ENCODE measurements at places on chromosomes 6 and 20.

DNA sequence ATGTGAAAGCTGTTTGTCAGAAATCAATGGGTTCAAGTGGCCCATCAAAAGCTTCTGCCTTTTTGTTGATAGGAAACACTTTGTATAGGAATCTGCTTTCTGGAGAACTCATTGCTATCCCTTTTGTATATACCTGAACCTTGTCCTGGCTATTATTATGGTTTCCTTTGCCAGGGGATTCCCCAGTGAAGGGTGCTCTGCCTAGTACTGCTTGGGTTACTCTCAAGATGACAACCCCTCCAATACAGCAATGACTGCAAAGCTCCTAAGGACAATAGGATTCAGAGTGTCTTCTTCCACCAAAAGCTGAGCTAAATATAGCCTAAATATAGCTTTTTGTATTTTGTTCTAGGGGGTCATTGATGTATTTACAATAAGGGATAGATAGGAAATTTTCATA lies 54.0 kb upstream of the PTPRK start:
- no peak for DNase-seq

- no peak for DNase-seq
Measured at GRCh38 chr20:55038684-55039083, 563.3 kb downstream of the DOK5 start.

DNA sequence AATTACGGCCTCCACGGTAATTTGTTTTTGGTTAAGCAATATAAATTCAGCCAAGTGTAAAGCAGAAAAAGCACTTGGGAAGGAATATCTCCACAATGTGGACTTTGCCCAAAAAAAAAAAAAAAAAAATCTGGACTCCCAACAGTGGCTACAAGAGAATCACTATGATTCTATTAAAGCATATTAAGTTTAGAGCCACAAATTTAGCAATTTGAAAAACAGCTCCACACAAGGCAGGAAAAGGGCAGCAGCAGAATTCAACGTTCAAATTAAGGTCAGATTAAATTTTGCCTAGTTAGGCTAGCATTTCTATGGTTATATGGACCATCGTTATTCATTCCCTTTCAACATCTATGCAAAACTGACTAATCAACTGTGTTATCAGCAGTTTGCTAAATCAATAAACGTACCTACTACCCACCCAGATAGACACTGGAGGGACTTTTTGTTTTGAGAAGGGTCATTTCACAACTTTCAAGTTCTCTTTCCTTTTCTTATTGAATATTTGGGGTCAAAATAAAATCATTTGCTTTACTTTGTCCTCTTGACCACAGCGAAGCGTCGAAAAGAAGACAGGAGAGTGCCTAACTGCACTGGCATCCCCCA lies 1.0 kb downstream of the MCM9 start:
- no peak for DNase-seq

GRCh38 chr20:23200413-23200812 lies 114.3 kb upstream of the CD93 start:
- DNase-seq: no peak

GRCh38 chr6:162239330-162239729 lies 488.2 kb downstream of the PRKN start:
- DNase-seq: no peak

- DNase-seq: peak; percentile 65
Measured at GRCh38 chr6:155248008-155249001, 15.5 kb upstream of the CLDN20 start.

DNA sequence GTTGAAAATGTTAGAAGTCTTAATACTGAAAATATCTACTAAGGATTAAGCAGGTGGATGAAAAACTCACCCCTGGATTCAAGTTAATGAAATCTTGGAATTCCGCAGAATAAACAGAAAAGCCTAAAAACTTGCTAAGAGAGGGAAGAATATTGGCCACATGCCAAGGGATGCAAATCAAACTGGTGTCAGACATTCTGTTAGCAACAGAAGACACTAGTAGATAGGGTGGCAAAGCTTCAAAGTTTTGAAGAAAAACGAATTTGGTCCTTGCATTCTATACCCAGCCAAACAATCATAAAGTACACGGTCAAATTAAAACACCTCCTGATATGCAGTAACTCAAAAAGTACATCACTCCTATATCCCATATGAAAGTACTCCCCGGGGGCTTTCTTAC lies 77.1 kb upstream of the ADTRP start:
- DNase-seq: no peak

GRCh38 chr6:163414946-163415619 lies 565 bp downstream of the QKI start:
- peak; percentile 82 for DNase-seq

GRCh38 chr6:28838289-28838633 lies 85.5 kb downstream of the TRIM27 start:
- DNase-seq: no peak

DNA sequence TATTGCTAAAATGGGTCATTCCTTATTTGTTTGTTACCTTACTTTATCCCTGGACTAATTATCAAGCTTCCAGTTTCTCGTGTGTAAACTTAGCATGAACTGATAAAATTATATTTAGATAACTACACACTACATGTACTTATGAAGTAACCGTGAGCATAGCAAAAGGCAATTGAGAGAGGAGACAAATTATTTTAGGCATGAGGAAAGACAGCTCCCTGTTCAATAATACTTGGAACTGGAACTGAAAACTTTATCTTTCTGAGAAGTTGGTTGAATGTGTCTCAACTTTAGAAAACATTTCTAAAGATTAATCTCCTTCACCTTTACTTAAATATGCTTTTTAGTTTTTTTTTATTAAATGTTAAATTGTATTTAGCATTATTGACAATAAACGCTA lies 11.4 kb downstream of the CRISP3 start:
- no peak for DNase-seq

DNA sequence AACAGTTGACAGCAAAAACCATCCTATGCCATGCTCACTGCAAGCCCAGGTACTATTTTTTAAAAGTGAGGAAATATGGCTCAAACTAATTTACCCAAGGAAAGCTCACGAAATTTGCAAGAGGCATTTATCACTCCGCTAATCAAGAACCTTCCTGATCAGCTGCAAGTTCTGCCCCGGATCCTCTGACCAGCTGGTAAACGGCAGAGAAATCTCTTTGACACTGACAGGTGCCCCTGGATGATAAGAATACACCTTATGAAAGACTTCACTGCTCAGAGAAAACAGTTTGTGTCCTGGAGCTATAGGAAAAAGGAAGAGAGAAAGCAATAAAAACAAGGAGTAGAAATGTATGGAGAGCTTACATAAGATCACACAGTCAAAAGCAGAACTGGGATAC lies 6.4 kb downstream of the CNKSR3 start:
- no peak for DNase-seq

DNA sequence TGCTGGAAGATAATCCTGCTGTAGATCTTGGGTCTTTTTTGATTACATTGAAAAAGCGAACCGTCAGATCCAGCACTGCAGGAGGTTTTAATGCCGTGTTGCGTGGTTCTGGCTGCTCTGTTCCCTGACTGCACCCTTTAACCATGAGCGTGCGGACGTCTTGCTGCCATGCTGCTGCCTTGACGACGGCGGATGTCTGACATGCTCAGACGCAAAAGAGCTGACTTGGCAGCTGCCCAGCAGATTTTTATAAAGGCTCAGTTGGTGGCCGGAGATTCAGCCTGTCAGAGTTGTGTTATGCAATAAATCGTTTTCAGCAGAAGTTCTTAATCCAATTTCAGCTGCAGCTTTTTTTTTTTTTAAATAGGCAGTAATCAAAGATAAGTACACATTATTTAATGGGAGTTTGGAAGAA lies 119.4 kb downstream of the JARID2 start:
- DNase-seq: peak; percentile 69

DNA sequence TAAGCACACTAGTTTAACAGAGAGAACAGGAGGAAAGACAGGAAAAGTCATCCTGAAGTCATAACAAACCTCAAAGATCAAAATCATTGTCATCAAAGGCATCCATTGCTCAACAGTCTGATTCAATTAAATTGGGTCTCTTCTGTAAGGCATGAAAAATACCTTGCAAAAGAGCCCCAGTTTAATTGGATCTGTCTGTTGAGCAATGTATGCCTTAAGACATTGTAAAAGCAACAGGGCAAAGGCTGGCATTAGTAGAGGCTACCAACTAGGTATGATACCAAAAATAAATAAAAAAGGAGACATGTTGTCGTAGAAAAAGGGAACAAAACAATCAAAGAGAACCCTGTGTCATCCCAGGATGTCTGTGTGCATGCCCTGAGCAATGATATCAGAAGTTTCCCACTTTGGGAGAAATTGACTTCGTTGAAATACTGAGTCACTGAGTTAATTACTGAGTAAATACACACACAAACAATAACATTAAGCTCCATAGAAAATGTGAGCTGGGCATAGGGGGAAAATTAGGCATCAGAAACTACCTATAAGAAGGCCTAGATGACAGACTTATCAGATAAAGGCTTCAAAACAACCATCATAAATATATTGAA lies 1013.8 kb upstream of the CITED2 start:
- no peak for DNase-seq

GRCh38 chr20:30488941-30489613 lies 768.4 kb upstream of the DEFB115 start:
- no peak for DNase-seq

DNA sequence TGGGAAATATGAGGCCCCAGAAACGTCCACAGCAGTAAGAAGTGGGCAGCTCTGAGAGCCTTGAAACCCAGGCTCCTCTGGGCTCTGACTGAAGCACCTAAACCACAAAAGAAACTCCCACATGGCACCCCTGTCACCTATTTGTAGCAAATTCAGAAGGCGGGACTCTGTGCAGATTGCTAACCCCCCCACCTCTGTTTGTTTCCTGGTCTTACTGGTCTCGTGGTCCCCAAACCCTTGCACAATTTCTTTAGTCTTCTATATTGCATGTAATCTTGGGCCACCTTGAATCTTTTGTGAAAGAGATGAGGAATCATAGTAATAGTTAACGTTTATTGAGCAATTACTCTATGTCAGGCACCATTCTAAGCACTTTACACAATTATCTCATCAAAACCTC lies 154.3 kb downstream of the PREX1 start:
- no peak for DNase-seq

DNA sequence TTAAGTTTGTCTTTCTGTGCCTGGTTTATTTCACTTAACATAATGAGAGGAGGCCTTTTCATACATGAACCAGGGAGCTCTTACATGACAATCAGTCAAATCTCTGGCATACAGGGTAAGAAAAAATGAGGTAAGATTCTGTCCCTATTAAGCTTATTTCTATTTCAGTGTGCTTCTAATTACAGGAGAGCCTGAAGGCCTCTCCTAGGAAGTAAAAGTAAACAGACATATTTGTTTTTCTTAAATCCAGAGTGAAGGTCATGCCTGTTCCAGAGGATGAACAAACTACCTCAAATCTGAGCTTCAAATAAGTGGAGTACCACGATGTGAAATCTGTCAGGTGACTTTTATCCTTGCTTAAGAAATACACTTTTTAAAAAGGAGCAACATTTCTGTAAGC lies 72.6 kb downstream of the POPDC3 start:
- no peak for DNase-seq

GRCh38 chr6:132114201-132114825 lies 163.1 kb upstream of the CCN2 start:
- no peak for DNase-seq

GRCh38 chr20:36959242-36959641 lies 7.7 kb upstream of the SAMHD1 start:
- no peak for DNase-seq

DNA sequence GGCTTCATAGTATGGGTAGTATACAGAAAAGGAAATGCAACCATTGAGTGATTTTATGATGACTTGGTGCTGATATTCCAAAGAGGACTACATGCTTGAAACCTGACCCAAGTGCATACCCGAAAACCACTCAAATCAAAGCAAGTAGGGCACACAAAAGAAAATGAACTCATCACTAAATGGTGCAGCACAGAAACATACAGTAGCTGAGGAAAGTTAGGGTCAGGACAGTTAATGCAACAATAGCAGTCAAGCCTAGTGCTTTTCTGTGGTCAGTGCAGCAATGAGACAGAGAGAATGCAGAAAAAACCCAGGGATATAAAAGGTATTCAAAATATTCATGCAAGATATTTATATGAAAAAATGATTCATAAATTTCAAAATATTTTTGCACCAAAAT lies 711.1 kb downstream of the EPHA7 start:
- no peak for DNase-seq

DNA sequence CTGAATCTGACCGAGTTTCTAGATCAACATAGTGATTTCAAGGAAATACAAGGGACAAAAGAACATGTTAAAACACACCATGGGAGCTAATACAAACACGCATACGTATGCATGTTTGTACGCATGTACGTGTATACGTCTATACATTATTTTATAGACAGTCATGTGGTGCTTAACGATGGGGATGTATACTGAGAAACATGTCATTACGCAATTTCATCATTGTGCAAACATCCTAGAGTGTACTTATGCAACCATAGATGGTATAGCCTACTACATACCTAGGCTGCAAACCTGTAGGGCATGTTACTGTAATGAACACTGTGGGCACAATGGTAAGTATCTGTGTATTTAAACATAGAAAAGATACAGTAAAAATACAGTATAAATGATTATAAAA lies 25.0 kb upstream of the NELFCD start:
- DNase-seq: no peak

- no peak for DNase-seq
Measured at GRCh38 chr6:157768304-157768703, 54.7 kb upstream of the SNX9 start.

DNA sequence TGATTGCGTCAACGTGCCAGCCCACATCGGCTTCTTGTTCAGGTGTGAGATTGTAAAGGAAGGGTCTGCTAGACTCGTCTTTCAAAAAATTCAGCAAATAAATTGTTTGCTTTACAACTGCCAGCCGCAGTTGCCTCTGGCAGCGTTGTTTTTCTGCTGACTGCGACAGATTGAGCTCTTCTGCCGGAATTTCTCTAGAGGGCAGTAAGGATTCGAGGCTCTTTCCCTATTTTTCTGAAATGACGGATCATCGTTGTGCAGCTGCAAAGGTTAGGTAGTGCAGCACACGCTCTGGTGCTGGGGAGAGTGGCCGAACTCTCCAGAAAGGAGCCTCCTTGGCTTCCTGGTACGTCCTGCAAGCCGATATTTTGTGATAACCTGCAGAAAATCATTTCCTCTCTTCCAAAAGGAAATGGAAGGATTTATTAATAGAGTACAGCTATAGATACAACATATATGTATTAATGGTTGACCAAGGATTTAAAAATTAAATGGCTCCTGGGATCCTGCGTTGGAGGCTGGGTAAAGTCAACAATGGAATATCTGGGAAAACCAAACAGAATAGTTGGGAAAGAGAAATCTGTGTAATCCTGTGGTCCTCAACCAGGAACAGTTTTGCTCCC lies 121.9 kb upstream of the ZFP64 start:
- DNase-seq: peak; percentile 52

DNA sequence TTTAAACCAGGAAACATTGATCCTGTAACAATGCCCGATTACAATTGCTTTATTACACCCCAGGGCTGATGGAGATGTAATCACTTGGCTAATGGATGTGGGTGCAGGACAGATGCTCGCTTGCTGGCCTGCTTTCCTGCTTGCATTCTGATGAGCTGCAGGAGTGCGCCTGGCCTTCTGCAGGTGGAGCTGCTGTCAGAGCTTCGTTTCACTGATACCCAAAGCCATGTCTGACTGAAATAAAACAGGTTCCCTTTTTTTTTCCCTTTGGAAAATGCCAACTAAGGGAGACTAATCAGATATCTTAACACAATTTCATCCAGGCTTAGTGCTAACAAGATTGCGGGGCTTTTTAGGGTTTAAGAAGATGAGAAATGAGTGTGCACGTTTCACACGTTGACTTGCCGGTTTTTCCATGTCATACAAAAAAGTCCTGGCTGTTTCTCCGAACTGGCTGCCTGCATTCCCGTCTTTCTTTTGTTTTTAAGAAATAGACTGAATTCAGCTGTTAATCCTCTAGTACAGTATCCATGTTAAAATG lies 60.7 kb downstream of the VAPB start:
- DNase-seq: peak; percentile 83

- DNase-seq: no peak
Measured at GRCh38 chr6:79756496-79756895, 125.4 kb downstream of the SH3BGRL2 start.

Data from SK-N-SH (cell line).